ENCODE measurements at places on chromosomes 2 and 18. TPM values are rescaled to one million over a fixed set of nuclear protein-coding genes. Genes with fewer than 3 reads are reported as not detected.

Gene GCG
- total RNA-seq, result not detected

Gene CFC1
- not detected for total RNA-seq

Gene DPP4
- total RNA-seq, result 41.2 TPM

Gene POTEJ
- not detected for total RNA-seq

Gene ANKRD30BL
- not detected for total RNA-seq

Gene GALNT14
- 12.8 TPM for total RNA-seq

Gene LHCGR
- not detected for total RNA-seq

Gene STARD7
- total RNA-seq, result 250 TPM

Gene PAX8
- 19.8 TPM for total RNA-seq

Gene EVX2
- total RNA-seq, result under 0.01 TPM

Gene ASPRV1
- total RNA-seq, result 0.32 TPM

Gene ADAM23
- total RNA-seq, result 0.12 TPM

All from hair follicle dermal papilla cell (primary cell).